Naive thymus-derived CD8-positive, alpha-beta T cell (primary cell): ENCODE measurements at places on chromosomes 1 and 21. TPM values are rescaled to one million over a fixed set of nuclear protein-coding genes. Genes with fewer than 3 reads are reported as not detected.

NTRK1 gene
- total RNA-seq, result not detected

OBSCN gene
- 99.3 TPM for total RNA-seq

UMODL1 gene
- 2.7 TPM for total RNA-seq

MCM3AP gene
- 187 TPM for total RNA-seq

RGS7 gene
- total RNA-seq, result not detected

CFAP74 gene
- total RNA-seq, result not detected

GRCh38 chr1:76496871-76497270, 370.4 kb upstream of the ST6GALNAC5 start:
- no peaks in the 10 kb centered on the region for H3K27me3 ChIP-seq
- H3K27ac ChIP-seq, result no peak overlapping the region
- H3K4me1 ChIP-seq, result peaks cover 7% of the 10 kb centered on the region
- H3K4me3 ChIP-seq, result no peak overlapping the region
- no peak for DNase-seq
- H3K36me3 ChIP-seq, result no peaks in the 10 kb centered on the region

DNA sequence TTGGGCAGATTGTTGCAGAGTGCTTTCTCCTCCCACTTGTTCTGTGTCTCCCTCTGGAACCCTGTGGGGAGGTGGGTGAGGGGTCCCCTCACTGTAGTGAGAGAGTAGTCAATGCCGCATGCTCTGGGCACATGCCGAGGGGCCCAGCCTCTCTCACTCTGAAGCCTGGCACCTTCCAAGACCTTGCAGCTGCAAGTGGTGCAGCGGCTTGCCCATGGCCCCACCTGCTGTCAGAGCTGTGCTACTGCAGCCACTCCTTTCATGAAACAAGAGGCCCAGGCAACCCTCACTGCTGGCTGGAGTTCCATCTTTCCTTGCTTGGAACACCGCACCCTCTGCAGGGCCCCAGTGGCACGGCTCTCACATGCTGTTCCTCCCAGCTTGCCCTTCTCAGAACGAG, 58.4 kb upstream of the COL6A1 start:
- no peaks in the 10 kb centered on the region for H3K36me3 ChIP-seq
- no peaks in the 10 kb centered on the region for H3K27me3 ChIP-seq
- no peak overlapping the region for H3K27ac ChIP-seq
- peak; percentile 81 for DNase-seq
- no peak overlapping the region for H3K4me3 ChIP-seq

DNA sequence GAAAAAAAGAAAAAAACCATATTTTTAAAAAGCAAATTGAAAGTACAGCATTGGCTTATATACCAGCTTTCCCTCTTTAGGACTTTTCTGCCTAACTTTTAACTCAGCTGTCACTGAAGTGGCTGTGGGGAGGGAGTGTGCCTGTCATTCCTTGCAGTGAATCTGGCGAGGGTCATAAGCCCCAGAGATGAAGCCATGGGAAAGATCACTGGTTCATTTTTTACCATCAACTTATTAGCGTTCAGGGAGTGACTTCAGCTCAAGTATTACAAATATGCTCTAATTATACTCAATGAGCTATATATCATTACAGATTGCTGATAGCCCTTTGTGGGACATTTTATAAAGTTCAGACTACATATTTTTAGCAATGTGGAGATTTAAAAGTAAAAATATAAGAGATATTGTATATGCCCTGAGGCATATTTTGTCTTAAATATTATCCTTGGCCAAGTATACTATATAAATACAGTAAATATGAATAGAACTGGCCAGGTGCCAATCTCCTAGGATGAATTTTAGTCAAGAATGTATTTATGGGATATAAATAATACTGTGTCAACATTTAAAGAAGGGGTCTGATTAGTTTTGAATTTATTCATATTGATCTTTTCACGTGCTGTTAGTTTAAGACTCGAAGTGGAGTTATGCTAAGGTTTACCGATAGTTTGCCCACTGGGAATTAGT, 4.4 kb downstream of the TGFB2 start:
- no peak overlapping the region for H3K4me3 ChIP-seq
- peaks cover 9% of the 10 kb centered on the region for H3K27me3 ChIP-seq
- DNase-seq, result no peak
- peaks cover 16% of the 10 kb centered on the region for H3K4me1 ChIP-seq
- H3K36me3 ChIP-seq, result no peaks in the 10 kb centered on the region

DNA sequence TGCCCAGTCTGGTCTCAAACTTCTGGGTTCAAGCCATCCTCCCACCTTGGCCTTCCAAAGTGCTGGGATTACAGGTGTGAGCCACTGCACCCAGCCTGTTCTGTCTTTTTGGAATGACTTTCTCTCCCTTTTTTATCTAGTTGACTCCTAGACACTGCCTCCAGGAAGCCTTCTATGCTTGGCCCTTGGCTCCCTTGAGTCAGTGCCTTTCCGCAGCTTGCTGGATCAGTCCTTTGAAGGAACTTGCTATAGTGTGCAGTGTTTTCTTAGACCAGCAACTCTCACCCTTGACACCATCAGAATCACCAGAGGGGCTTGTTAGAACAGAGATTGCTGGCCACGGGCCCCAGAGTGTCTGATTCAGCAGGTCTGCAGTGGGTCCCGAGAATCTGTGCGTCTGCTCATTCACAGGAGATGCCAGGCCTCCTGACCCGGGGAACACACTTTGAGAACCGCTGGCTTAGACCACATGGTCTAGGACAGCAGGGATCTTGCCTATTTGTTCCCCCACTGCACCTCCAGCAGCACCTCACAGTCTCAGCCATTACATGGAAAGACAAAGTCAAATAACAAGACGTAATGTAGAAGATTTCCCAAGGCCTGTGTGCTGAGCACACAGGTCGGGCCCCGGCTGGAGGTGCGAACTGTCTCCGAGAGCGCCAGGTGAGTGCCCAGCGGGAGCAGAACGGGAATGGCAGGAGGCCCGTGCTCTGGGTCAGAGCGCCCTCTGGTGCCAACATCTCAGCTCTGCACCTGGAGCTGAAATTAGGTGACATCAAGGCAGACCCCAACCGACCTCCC, 27.4 kb upstream of the CTPS1 start:
- DNase-seq, result peak; percentile 33
- peak overlapping the region; percentile 46 for H3K27ac ChIP-seq
- H3K4me1 ChIP-seq, result peaks cover 17% of the 10 kb centered on the region
- no peaks in the 10 kb centered on the region for H3K36me3 ChIP-seq
- no peak overlapping the region for H3K4me3 ChIP-seq
- peaks cover 30% of the 10 kb centered on the region for H3K27me3 ChIP-seq

GRCh38 chr1:116448785-116449385, 75.8 kb downstream of the ATP1A1 start:
- no peak for DNase-seq
- H3K27me3 ChIP-seq, result peaks cover 12% of the 10 kb centered on the region
- no peaks in the 10 kb centered on the region for H3K36me3 ChIP-seq
- H3K4me3 ChIP-seq, result no peak overlapping the region
- no peak overlapping the region for H3K27ac ChIP-seq

DNA sequence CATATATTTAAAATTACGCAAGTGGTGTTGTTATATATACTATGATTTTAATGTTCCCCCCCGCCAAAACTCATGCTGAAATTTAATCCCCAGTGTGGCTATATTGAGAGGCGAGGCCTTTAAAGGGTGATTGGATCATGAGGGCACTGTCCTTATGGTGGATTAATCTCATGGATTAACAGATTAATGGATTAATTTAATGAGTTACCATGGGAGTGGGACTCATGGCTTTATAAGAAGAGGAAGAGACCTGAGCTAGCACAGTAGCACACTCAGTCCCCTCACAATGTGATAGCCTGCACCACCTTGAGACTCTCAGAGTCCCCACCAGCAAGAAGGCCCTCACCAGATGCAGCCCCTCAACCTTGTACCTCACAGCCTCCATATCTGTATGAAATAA, 34.8 kb downstream of the C1orf198 start:
- H3K4me1 ChIP-seq, result no peaks in the 10 kb centered on the region
- no peak overlapping the region for H3K4me3 ChIP-seq
- DNase-seq, result no peak

- no peaks in the 10 kb centered on the region for H3K36me3 ChIP-seq
- H3K4me3 ChIP-seq, result no peak overlapping the region
- no peak overlapping the region for H3K27ac ChIP-seq
- no peak for DNase-seq
Observed at GRCh38 chr1:20463502-20463901, 22.5 kb downstream of the CAMK2N1 start.

GRCh38 chr1:82388679-82389078, 587.9 kb downstream of the ADGRL2 start:
- no peak overlapping the region for H3K4me3 ChIP-seq
- no peak for DNase-seq
- no peaks in the 10 kb centered on the region for H3K4me1 ChIP-seq
- no peaks in the 10 kb centered on the region for H3K27me3 ChIP-seq
- H3K36me3 ChIP-seq, result no peaks in the 10 kb centered on the region

DNA sequence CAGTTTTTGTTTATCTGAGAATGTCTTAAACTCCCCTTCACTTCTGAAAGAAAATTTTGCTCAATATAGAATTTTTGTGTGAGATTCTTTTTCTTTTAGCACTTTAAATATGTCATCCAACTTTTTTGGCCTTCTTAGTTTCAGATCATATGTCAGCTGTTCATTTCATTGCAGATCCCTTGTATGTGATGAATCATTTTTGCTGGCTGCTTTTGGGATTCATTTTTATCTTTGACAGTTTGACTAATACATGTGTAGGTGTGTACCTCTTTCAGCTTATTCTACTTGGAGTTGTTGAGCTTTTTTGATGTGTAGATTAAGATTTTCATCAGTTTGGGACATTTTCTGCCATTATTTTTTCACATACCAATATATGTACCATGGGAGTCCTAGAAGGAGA, 156.8 kb downstream of the FASLG start:
- no peaks in the 10 kb centered on the region for H3K36me3 ChIP-seq
- H3K27me3 ChIP-seq, result no peaks in the 10 kb centered on the region
- no peak for DNase-seq
- peaks cover 37% of the 10 kb centered on the region for H3K4me1 ChIP-seq
- H3K4me3 ChIP-seq, result no peak overlapping the region

DNA sequence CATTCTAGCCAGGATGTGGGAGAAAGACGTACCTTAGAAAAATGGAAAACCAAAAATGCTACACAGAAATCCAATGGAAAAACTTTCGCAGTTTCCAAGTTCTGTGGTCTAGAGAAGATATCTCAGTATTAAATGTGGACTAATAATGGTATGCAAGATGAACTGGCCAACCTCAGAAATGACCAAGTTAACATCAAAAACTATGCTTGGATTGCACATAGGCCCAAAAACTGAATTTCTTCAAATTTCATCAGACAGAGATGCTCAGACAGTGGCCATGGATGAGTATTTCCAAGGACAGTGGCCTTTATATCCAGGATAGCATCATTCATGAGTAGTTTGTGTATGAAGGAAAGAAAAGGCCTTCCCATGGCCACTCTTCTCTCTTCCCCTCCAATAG, 132.2 kb downstream of the TIAM1 start:
- no peak overlapping the region for H3K4me3 ChIP-seq
- DNase-seq, result no peak
- no peaks in the 10 kb centered on the region for H3K27me3 ChIP-seq
- H3K36me3 ChIP-seq, result no peaks in the 10 kb centered on the region

DNA sequence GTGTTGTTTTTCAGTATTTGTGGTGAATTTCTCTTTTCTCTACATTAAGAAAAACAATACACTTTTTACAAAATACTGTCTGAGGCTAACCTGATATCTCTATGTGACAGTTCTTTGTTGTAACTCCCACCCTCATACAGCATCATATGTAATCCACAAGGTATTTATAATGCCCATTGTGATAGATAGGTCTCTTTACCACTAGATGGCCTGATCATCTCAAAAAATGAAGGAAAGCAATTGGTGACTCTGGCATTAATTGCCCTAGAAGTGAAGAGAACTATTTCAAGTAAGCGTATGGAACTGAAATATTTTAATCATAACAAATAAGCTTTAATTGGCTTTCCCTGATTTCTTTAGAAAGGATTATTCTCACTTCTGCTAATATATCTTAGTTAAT, 36.2 kb upstream of the HFM1 start:
- DNase-seq, result no peak
- H3K36me3 ChIP-seq, result no peaks in the 10 kb centered on the region
- no peak overlapping the region for H3K27ac ChIP-seq

DNA sequence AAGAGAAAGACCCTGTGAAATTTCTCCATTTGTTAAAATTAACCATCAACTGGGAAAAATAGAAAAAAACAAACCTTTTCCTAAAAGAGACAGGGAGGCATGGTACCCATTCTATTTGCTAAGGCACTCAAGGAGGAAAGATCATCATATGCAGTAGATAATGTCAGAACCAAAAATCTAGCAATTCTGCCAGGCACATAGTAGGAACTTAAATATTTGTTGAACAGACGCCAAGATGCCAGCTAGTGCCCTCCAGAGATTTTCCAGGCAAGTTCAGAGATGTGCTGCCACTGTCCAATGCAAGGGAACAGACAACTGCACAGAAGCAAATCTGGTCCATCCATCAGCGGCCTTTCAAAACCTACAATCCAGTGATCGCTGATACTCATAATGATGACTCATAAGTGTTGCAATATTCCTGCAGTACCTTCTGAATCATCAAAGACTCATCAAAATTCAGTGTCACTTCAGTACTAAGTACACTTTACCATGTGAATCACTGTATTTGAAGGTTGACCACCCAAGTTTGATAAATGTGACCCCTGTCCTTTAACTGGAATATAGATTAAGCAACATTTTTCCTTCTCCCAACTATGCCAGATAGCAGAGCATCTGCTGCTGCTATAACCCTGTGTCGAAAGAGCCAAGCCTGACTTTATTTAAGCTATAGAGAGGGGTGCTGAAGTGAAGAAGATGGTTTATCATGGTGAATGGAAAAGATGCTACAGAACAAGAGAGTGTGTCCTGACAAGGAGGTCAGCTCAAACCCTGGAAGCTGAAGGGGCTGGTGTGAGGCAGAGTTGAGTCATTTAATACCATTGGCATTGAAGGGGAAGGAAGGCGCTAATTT, 99.1 kb downstream of the MT1HL1 start:
- no peak overlapping the region for H3K4me3 ChIP-seq
- H3K4me1 ChIP-seq, result no peaks in the 10 kb centered on the region
- no peaks in the 10 kb centered on the region for H3K27me3 ChIP-seq

GRCh38 chr1:20728371-20729154, 3.9 kb downstream of the SH2D5 start:
- H3K27ac ChIP-seq, result no peak overlapping the region
- H3K27me3 ChIP-seq, result peaks cover 31% of the 10 kb centered on the region
- DNase-seq, result no peak
- peaks cover 8% of the 10 kb centered on the region for H3K4me1 ChIP-seq
- H3K4me3 ChIP-seq, result no peak overlapping the region

GRCh38 chr1:204529371-204529895, 13.2 kb downstream of the MDM4 start:
- H3K4me3 ChIP-seq, result no peak overlapping the region
- no peaks in the 10 kb centered on the region for H3K27me3 ChIP-seq
- DNase-seq, result no peak
- peak overlapping the region; percentile 10 for H3K27ac ChIP-seq
- H3K4me1 ChIP-seq, result peaks cover 52% of the 10 kb centered on the region

GRCh38 chr1:236018885-236019453, 45.9 kb downstream of the NID1 start:
- no peaks in the 10 kb centered on the region for H3K36me3 ChIP-seq
- H3K4me3 ChIP-seq, result no peak overlapping the region
- no peak for DNase-seq
- no peak overlapping the region for H3K27ac ChIP-seq
